ENCODE measurements at places on chromosomes 2 and 18.

GRCh38 chr2:207128867-207129266, 36.9 kb downstream of the KLF7 start:
- DNase-seq, result no peak

DNA sequence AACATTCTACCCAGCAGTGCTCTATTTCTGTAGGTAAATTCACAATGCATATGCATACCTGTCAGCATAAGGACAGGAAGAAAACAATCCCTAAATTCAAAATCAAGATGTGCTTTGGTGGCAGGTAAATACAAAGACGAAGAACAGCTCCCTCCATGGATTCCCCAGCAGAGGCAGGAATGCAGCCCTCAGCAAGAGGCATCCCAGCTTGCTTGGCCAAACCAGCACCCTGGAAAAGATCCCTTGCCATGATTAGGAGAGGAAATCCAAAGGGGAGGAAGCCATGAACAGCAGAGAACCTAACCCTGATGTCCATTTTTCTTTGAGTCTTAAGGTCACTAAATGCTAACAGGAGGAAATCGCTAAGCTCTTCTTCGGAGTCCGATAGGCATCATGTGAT, 91.2 kb downstream of the KCTD1 start:
- no peak for DNase-seq

DNA sequence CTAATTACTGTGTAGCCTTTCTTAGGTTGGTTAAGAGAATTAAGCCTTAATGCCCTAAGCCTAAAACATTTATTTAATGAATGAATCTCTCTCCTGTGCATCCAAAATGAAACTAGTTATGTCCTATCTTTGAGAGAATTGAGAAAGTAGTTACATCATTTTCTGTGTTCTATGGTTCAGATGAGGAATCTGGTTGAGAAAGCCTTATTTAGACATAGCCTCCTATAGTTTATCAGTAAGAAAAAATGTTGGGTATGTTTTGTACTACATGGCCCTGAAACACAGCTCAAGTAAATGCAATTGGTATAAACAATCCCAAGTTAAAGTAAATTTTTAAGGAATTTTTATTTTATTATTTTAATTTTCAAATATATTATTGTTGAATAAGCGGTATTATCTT, 25.9 kb upstream of the RAMP1 start:
- no peak for DNase-seq

GRCh38 chr2:42337356-42337820, 23.6 kb downstream of the COX7A2L start:
- DNase-seq, result no peak
